ENCODE measurements at places on chromosomes 1 and 21. TPM values are rescaled to one million over a fixed set of nuclear protein-coding genes. Genes with fewer than 3 reads are reported as not detected.

TFF3 gene
- total RNA-seq = 0.68 TPM

TRMT13 gene
- 11.8 TPM for total RNA-seq

FMO1 gene
- total RNA-seq = not detected

LCE1D gene
- total RNA-seq = not detected

ZNF684 gene
- 5.0 TPM for total RNA-seq

ADAM30 gene
- not detected for total RNA-seq

PRAMEF17 gene
- total RNA-seq = not detected

C2CD2 gene
- total RNA-seq = 49.7 TPM

ASCL5 gene
- not detected for total RNA-seq

HSD3B2 gene
- total RNA-seq = not detected

OLFML2B gene
- 13.5 TPM for total RNA-seq

CALML6 gene
- 0.40 TPM for total RNA-seq

ASPM gene
- total RNA-seq = 32.5 TPM

CD247 gene
- not detected for total RNA-seq

ANKRD65 gene
- total RNA-seq = 0.40 TPM

TMEM269 gene
- total RNA-seq = not detected

ATP5PO gene
- 197 TPM for total RNA-seq

HEYL gene
- 0.53 TPM for total RNA-seq

IGSF8 gene
- 30.9 TPM for total RNA-seq

UMODL1 gene
- total RNA-seq = not detected

CENPS gene
- 12.7 TPM for total RNA-seq

KLHDC7A gene
- not detected for total RNA-seq

EXTL1 gene
- total RNA-seq = 0.13 TPM

EDARADD gene
- 2.5 TPM for total RNA-seq

TEDDM1 gene
- not detected for total RNA-seq

CXADR gene
- total RNA-seq = 1.3 TPM

CGN gene
- total RNA-seq = under 0.01 TPM

BMP8B gene
- under 0.01 TPM for total RNA-seq

VCAM1 gene
- total RNA-seq = 0.66 TPM

PPP1R8 gene
- total RNA-seq = 40.7 TPM

GNPAT gene
- total RNA-seq = 39.1 TPM

OR2M3 gene
- not detected for total RNA-seq

RGS7 gene
- total RNA-seq = 0.81 TPM

TRIM67 gene
- total RNA-seq = under 0.01 TPM

COL6A1 gene
- total RNA-seq = 790 TPM

RAB25 gene
- not detected for total RNA-seq

GPR3 gene
- 0.19 TPM for total RNA-seq

ZNF593OS gene
- total RNA-seq = 0.19 TPM

PLA2G2F gene
- not detected for total RNA-seq

S100A7A gene
- total RNA-seq = not detected

RAP1GAP gene
- under 0.01 TPM for total RNA-seq

CRYAA gene
- total RNA-seq = not detected

GUCA2A gene
- total RNA-seq = not detected

PCAT6 gene
- total RNA-seq = not detected

SAMD11 gene
- 0.62 TPM for total RNA-seq

EFCAB7 gene
- total RNA-seq = 7.6 TPM

PINK1 gene
- total RNA-seq = 61.9 TPM

ETV3 gene
- total RNA-seq = 13.8 TPM

PLA2G2C gene
- total RNA-seq = not detected

DOCK7 gene
- 122 TPM for total RNA-seq

LCE2A gene
- not detected for total RNA-seq

ZNF436 gene
- 18.0 TPM for total RNA-seq

TMEM52 gene
- total RNA-seq = not detected

MNDA gene
- not detected for total RNA-seq

Measured in aortic smooth muscle cell (primary cell).